Stromal cell of bone marrow (primary cell): ENCODE measurements at places on chromosomes 6 and 20.

DNA sequence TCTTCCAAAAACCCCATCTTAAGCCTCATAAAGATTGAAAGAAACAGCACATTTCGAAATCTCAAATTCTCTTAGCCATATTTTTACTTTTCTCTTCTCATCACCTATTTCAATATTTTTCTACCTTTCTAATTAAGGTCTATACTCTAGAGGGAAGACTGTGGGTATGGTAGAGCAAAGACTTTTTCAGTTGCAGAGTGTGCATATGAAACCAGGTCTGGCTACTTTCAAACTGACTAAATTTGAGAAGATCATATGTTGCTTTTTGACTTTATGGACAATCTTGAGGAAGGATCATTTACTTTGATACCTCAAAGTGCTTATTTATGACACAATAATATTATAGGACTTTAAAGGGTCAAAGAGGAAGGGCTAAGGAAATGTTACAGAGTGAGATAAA lies 20.7 kb downstream of the FILIP1 start:
- DNase-seq = no peak

GRCh38 chr6:165969184-165969583 lies 198.5 kb downstream of the TBXT start:
- DNase-seq = no peak

DNA sequence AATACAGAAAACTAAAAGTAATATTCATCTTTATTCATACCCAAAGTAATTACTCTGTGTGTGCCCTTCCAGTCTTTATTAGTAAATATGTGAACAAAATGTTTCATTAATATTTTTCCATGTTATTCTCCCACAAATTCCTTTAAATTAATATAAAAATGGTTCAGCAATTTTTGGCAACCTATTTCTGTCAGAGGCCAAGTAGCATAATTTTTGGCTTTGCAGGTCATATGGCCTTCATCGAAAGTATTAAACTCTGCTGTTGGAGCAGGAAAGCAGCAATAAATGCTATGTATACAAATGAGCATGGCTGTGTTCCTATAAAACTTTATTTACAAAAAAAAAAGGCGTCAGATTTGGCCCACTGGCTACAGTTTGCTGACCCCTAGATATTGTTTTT lies 16.1 kb downstream of the ZC2HC1B start:
- DNase-seq = no peak

DNA sequence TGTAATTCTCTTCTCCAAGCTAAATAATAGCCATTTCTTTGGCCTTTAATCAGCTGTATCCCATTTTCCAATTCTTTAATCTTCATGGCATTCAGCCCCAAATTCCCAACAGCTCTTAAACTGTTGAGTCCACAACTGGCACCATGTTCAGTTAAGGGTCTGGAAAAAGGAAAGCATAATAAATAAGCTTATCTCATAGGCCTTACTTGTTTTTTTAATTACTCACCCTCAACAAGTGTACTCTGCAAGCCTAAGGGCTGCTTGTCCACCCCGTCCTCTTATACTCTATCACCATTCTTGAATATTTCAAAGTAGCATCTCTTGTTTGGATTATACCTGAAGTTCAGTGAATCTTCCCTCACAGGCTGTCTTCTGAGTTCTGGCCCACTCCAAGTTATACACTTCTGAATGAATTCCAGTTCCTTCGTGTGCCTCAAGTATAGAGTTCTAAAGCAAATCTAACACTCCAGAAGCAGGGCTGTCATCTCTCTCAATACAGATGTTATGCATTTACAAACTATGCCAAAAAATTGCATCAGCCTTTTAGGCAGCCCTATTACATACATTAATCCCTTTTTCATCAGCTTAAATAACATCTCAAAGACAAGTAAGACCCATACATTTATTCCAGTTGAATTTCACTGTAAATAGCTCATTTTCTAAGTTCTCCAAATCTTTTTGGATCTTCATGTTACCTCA lies 98.7 kb downstream of the COL21A1 start:
- no peak for DNase-seq

GRCh38 chr20:17298171-17298570 lies 71.3 kb downstream of the PCSK2 start:
- DNase-seq = no peak

DNA sequence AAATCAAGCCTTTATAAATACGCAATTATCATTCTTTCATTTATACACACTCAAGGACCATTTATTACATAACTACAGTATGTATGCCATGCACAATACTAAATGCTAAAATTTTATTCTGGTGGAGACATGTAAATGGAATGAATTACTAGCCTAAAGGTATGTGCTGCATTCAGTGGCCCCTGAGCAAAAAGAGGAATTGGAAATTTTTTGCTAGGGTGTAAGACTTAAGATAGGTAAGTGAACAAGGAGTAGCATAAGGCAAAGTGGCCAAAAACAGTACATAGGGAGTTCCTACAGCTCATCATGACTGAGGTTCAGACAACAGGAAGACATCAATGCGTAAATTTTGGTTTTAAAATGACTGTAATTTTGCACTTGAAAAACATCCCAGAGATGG lies 2.3 kb upstream of the MTFR2 start:
- no peak for DNase-seq

GRCh38 chr6:117771403-117771802 lies 96.1 kb downstream of the NUS1 start:
- no peak for DNase-seq

- DNase-seq = no peak
Measured at GRCh38 chr6:41191569-41191968, 9.4 kb downstream of the TREML2 start.

GRCh38 chr6:129981598-129981997 lies 36.8 kb upstream of the L3MBTL3 start:
- no peak for DNase-seq

- no peak for DNase-seq
Measured at GRCh38 chr6:105898286-105898685, 187.8 kb upstream of the PRDM1 start.

GRCh38 chr20:57698116-57698866 lies 11.5 kb downstream of the PMEPA1 start:
- DNase-seq = peak; percentile 92

GRCh38 chr6:41659935-41660334 lies 21.7 kb downstream of the MDFI start:
- no peak for DNase-seq

GRCh38 chr6:24667378-24667803 lies 514 bp downstream of the ACOT13 start:
- DNase-seq = no peak

DNA sequence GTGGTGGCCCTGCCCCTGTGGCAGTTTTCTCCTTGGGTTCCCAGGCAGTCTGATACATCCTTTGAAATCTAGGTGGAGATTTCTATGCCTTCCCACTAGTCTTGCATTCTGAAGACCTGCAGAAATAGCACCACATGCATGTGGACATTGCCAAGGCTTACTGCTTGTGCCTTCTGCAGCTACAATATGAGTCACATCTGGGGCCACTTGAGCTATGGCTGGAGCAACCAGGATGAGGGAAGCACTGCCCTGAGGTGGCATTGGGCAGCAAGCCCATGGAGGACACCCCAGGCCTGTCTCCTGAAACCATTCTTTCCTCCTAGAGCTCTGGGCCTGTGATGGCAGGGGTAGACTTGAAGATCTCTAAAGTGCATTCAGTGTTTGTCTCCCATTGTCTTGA lies 15.7 kb upstream of the HLA-DQB2 start:
- DNase-seq = no peak

GRCh38 chr6:72080260-72080941 lies 194.1 kb downstream of the RIMS1 start:
- no peak for DNase-seq

GRCh38 chr20:59015411-59015810 lies 3.8 kb upstream of the TUBB1 start:
- DNase-seq = no peak

DNA sequence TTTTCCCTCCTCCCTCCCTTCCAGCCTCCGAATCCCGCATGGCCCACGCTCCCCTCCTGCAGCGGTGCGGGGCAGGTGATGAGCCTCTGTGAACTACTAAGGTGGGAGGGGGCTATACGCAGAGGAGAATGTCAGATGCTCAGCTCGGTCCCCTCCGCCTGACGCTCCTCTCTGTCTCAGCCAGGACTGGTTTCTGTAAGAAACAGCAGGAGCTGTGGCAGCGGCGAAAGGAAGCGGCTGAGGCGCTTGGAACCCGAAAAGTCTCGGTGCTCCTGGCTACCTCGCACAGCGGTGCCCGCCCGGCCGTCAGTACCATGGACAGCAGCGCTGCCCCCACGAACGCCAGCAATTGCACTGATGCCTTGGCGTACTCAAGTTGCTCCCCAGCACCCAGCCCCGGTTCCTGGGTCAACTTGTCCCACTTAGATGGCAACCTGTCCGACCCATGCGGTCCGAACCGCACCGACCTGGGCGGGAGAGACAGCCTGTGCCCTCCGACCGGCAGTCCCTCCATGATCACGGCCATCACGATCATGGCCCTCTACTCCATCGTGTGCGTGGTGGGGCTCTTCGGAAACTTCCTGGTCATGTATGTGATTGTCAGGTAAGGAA lies at the start of gene OPRM1:
Gene OPRM1 (plus strand): TSS at position 10 of the 612 bp plus-strand sequence. CDS start 305 bp downstream, at position 315.
- no peak for DNase-seq

GRCh38 chr20:62405108-62405980 lies 1.7 kb downstream of the CABLES2 start:
- DNase-seq = peak; percentile 17

DNA sequence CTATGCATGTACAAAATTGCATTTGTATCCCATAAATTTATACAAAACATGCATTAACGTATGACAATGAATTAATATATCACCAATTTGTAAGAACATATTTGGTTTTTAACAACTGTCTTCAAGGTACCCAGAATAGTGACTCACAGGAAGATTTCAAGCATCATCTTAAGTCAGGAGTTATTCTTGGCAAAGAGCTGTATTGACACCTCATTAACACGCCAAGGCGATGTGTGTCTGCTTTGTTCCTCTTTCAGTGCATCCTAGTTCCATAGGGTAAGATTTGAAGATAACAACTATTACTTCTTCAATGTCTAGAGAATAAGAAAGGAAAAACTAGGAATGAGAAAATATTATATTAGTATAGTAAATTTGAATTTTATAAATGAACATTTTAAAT lies 35.8 kb upstream of the TPD52L1 start:
- DNase-seq = no peak

- DNase-seq = no peak
Measured at GRCh38 chr6:232982-233640, 59.2 kb upstream of the DUSP22 start.

- DNase-seq = peak; percentile 8
Measured at GRCh38 chr6:7996538-7997111, 67.6 kb downstream of the BLOC1S5 start.

DNA sequence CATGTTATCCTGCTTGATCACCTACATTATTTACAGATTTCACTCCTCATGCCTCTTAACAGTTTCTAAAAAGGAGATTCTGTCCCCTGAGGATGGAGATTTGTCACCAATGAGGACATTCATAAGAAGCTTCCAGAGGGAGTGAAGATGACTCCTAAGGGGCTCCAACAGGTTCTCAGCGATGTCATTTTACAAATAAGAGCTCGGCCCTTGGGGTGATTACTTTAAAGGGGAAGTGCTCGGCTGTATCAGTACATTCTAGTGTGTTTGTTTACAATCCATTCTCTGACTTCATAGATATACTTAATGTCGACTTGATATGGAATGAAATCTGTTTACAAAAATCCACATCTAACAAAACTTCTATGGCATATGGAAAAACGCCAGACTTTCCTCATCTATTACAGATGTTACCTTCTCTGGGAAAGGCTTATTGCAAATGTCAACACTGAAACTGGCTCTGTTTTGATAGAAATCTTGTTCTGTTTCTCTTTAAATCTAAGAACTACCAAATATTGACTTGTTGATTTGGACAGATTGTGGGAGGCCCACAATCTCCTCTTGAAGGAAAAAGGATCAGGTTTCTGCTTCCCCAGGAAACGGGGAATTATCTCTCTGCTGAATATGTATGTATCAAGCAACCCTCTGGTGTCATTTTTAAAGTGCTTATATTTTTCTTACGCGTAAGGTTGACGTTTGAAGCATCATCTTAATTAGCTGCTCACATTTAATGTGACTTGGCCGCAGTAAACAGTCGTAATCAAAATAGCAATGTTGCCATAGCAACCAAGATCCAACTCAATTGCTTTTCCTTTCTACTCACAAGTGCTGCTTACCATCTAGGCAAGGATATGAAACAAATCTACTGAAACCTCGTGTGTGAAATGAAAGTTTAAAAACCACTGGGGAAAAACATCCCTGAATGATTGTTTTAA lies 95.7 kb downstream of the SHLD1 start:
- DNase-seq = no peak

DNA sequence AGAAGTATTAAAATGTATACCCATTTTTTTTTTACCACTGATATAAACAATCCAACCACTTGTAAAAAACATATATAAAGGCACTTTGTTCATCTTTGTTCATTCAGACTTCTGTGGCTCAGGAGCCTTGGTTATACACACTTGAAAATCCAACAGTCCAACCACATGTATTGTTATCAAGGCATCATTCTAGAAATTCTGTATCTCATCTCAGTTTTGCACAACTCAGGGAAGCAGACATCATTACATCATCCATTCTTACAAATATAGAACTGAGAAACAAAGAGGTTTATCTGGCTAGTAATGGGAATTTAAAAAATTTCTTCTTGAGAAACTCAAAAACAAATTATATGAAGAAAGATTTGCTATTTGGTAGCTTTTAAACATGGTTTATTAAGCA lies 88.1 kb downstream of the HMGCLL1 start:
- no peak for DNase-seq

GRCh38 chr6:134309983-134310605 lies 7.8 kb downstream of the SGK1 start:
- DNase-seq = no peak

- DNase-seq = no peak
Measured at GRCh38 chr6:165559632-165560031, 103.4 kb downstream of the PDE10A start.

GRCh38 chr6:159676890-159677505 lies 16.0 kb downstream of the SOD2 start:
- DNase-seq = no peak

DNA sequence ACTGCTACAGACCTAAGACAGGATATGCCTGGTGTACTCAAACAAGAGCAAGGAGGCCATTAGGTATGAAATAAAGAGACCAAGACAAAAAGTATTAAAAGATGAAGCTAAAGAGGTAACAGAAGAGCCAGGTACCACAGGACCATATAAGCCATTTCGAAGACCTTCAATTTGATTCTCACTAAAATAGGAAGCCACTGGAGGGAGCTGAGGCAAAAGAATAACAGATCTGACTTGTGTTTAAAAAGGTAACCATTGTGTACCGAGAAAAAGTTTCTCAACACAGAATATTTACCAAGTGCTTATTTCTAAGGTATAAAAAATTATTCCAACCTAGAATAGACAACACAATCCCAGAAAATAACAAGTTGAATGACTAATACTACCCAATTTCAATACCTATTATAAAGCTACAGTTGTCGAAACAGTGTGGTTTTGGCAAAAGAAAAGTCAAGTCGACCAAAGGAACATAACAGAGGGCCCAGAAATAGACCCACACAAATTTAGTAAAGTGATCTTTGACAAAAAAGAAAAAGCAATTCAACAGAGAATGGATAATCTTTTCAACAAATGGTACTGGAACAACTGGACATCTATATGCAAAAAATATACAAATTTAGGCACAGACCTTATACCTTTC lies 125.3 kb upstream of the DST start:
- no peak for DNase-seq
